Mammary epithelial cell (primary cell): ENCODE measurements at places on chromosomes 3 and 15. TPM values are rescaled to one million over a fixed set of nuclear protein-coding genes. Genes with fewer than 3 reads are reported as not detected.

DNA sequence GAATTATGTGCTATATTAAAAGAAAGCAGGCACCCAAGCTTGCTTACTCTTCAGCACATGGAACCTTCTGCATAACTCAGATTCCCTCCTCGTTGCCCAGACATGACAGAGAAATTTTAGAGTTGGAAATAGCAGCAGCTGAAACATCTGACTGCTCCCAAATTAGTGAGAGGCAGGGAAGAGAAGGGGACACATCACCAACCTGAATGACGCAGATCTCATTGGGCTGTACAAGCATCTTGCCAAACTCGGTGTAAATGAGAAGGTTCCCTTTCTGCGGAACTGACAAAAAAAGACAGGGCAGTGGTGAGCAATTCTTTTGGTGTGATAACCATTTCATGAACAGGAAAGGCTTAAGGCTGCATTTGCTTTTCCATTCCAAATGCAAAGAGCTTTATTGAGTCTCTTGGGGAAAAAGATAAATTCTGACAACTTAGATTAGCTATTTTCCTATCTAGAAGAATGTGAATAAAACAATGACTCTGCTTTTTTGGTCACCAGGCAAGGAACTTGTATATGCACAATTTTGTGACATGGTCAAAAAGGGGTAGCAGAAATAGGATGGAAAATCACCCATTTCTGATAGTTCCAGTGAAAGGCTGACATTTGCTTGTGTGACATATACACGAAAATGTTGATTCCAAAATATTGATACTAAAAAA is 35.1 kb downstream of the HGD start:
- no peak for DNase-seq

- no peak for DNase-seq
Observed at GRCh38 chr15:67696087-67696486, 129.2 kb upstream of the SKOR1 start.

GRCh38 chr3:129016720-129017483 is 15.8 kb downstream of the EFCC1 start:
- DNase-seq: no peak

- DNase-seq: peak; percentile 14
Observed at GRCh38 chr3:63390710-63391230, 112.7 kb downstream of the SYNPR start.

The ACAD11 gene
- 32.2 TPM for total RNA-seq

The RAB8B gene
- 36.3 TPM for total RNA-seq

The ADAMTSL3 gene
- not detected in 2 replicates for total RNA-seq
